ENCODE measurements at places on chromosomes 1 and 21.

DNA sequence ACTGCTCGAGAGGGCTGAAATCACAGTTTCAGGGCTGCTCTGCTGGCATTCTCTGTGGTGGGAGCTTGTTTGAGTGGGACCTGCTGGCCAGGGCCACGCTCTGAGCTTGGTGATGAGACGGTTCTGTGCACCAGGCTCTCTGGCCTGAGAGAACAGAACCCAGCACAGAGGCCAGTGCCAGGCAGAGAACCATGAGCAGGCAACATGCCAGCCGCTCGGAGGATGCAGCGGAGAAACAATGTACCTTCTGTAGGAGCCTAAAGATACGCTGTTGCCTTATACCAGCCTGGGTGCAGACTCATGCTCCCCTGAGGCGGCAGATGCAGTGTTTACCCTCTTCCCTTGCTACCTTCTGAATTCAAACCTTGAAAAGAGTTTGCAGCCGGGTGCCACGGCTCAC, 10.0 kb downstream of the C2CD2 start:
- no peak for DNase-seq

- no peak for DNase-seq
Observed at GRCh38 chr1:226813671-226814591, 56.5 kb upstream of the PSEN2 start.

- no peak for DNase-seq
Observed at GRCh38 chr1:201487742-201488141, 18.8 kb upstream of the PHLDA3 start.

DNA sequence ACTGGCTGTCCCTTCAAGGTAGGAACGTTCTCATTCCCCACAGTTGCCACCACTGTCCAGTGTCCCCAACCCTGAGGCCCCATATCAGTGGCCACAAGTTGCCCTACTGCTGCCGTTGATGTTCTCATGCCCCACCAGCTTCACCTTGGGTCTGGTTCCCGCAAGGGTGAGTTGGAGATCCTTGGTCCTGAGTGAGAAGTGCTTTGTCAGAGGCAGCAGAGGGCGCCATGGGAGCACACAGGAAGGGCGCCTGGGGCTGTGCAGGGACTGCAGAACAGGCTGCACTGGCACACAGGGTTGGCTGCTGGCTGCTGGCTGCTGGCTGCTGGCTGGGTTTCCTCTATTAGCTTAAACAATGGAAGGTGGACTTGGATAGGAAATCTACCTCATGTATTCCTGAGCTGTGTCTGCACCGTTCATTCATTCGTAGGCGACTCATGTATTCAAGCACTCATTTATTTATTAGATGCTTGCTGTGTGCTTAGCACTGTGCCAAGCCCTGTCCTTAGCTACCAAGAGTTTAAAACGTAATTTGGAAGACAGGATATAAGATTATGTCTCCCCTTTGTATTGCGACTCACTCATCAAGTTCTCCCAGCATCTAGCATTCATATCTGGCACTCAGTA, 2.1 kb upstream of the S100A9 start:
- no peak for DNase-seq

DNA sequence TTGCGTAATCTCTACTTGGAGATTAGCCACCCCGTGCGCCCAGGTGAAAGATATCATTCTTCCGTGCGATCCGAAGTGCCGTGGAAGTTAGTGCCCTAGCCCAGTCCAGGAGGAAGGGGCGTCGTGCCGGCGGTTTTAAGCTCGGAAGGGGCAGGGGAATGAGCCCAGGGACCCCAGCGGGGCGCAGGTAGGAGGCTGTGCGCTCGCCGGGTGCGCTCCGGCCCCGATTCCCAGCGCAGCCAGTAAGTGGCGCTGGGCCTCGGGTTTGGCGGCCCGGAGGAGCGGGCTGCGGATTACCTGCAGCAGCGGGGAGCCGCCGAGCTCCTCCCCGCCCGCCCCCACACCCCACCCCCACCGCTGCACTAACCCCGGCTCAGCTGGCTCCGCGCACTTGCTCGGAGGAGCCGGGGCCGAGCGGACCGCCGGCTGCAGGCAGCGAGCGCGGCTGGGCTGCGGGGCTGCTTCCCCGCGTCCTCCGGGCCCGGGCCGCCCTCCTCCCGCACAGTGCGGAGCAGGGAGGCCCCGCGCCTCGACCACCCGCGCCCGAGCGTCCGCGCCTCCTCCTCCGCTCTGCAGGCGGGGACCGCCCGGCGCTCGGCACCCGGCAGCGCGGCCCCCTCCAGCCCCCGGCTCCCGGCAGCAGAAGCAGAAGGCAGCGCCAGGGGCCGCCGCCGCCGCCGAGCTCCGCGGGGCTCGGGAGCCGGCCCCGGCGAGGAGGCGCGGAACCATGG, at the start of gene RYR2:
Gene RYR2 (plus strand): TSS at position 390 of the 731 bp plus-strand sequence. CDS start 338 bp downstream, at position 728.
- no peak for DNase-seq

DNA sequence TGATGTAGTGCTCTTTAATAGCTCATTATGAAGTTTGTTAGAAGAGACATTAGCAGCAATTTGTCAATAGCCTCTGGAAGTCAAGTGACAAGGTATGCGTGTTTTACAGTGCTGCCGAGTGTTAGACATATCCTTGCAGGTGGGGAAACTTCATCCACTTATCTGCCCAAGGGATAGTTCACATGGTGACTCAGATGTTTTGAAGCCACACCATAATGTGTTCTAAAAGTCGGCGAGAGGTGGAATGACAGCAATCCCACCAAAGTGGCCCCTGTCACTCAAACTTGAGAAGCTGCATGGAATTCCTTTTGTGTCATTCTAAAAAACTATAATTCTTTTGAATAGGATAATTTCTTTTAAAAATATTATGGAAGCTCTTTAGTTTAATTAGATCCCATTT, 98.1 kb downstream of the RUNX1 start:
- DNase-seq: no peak

- no peak for DNase-seq
Observed at GRCh38 chr1:114345930-114346479, 165.0 kb downstream of the TRIM33 start.

GRCh38 chr1:212964102-212964501, 13.8 kb downstream of the VASH2 start:
- no peak for DNase-seq

DNA sequence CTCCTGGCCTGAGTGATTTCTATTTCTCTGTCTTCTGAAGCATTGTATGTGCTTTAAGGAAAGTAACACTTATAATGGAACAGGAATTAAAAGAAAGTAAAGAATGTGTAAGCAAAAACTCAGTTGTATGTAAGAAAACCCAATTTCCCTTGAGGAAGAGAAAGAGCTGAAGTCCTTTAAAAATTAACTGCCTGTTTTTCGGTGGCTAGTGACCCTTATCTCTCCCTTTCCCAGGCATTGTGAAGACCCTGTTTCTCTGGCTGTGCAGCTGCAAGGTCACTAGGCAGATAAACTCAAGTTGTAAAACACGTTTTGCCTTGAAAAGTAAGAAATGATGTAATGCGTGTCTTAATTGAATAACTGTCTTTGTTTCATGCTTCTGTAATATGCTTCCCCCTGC, 8.5 kb downstream of the MYOM3 start:
- DNase-seq: no peak

DNA sequence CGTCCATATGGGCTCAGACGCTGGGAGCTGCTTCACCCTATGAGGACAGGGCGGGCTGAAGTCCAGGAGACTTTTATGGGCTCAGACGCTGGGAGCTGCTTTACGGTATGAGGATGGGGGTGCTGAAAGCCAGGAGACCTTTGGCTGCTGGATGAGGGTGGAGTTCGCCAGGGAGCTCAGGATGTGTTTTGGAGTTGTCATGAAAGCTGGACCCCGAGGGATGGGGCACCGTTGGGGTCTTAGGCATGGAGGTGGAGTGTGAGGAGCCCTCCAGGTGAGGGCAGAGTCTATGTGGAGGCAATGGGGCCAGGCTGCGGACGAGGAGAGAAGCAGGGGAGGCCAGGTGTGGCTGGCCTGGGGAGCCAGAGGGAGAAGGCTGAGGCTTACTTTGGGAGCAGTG, 27.5 kb downstream of the TRPM2 start:
- no peak for DNase-seq

GRCh38 chr1:57142999-57143398, 177.2 kb upstream of the C8B start:
- no peak for DNase-seq

DNA sequence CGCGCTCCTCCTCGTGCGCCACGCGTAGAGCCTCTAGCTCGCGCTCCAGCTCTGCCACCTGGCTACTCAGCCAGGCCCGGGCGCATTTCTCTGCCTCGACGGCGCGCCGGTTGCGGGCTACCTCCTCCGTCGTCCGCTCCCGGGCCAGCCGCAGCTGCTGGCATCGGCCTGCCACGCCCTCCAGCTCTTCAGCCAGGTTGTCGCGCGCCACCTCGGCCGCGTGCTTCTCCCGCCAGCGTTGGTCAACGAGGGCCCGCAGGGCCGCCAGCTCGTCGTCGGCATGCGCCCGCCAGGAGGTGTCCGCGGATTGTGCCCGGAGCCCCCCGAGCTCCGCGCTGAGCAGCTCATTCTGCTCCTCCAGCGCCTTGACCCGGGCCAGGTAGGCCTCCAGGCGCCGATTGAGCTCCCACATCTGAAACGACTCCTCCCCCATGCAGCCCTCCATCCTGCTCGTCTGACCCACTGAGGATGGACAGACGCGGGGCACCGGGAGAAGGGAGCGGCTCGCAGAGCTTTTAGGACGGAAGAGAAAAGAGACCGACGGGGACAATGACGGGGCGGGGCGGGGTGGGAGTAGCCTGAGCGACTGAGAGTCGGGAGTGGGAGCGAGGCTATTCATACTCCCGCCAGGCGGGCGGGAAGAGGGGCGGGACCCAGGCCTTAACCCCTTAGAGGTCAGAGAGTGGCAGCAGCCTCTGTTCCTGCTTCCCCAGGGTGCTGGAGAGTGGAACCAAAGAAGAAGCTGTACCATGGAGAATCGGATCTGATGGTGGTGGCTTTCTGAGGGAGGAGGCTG, at the start of gene NES:
Gene NES (minus strand): TSS at position 588 of the 796 bp plus-strand sequence. CDS start 143 bp downstream, at position 445.
- no peak for DNase-seq

DNA sequence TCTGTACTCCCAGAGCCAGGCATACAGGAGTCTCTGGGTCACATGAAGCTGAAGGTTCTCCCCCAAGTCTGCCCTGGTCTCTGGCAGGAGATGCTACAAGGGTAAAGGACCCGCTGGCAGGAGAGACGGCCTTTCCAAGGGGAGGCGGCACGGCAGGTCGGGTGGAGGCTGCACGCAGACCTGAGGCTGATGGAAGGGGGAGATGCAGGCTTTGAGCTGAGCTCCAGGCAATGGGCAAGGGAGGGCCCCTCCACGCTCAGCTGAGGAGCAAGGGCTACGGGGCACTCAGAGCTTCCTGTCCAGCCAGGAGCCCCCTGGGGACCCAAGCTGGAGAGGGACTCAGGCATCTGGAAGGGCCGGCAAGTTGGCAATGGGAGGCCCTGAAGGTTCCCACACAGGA, 50.3 kb downstream of the MEGF6 start:
- no peak for DNase-seq

DNA sequence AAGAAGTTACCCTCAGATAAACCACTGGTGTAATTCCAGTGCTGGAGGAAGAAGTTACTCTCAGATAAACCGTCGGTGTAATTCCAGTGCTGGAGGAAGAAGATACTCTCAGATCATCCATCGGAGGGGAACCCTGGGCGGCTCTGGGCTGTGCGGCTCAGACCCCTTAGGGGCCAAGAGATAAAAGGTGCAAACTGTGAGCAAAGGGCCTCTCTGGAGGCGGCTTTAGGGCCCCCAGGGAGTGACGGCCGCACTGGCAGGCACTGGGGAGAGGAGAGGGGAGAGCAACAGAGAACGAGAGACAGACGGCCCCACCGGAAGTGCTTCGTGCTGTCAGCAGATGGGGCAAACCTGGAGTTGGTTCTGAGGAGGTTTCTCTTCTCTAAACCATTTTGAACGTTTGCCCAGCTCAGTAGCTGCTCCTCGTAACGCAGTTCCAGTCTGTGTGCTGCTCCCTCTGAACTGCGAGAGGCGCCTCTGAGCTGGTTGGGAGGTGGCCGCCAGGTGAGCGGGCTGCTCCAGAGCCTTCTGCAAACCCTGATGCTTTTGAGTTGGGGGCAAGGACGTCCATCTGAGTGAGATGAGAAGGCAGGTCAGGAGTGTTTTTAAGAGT, 62.6 kb upstream of the COL6A1 start:
- no peak for DNase-seq

DNA sequence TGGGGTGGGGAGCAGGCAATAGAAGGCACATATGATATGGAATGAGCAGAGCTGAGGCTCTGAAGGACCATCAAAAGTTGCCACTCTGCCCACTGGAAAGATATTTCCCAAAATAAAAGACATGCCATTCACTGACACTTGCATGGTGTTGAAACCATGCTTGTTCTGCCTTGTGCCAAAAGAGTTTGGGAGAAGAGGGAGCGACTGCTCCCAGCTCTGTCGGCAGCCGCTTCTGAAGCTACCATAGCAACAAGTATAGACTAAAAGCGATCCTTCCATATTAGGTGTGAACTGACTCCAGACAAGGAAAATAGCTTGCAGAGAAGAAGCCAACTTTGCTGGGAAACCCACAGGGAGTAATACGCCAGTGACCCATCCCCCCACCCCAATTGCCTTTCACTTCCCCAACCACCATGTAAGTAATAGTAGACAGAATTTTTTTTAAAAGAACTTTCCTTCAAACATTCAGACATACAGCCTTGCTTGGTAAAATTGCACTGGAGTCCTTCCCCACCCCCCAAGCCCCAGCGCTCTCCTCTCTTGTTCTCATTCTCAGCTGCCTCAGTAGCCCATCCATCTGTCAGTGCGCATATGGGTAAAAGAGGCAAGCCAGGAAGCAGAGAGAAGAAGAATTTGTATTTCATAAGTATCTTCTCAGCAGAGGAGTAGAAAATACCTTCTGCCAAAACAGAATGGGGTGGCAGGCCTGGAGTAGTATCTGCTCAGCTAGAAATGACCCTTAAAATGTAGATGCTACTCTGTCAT, 263.7 kb downstream of the OMA1 start:
- DNase-seq: no peak

GRCh38 chr1:80023358-80023757, 1016.8 kb upstream of the ADGRL4 start:
- DNase-seq: no peak

DNA sequence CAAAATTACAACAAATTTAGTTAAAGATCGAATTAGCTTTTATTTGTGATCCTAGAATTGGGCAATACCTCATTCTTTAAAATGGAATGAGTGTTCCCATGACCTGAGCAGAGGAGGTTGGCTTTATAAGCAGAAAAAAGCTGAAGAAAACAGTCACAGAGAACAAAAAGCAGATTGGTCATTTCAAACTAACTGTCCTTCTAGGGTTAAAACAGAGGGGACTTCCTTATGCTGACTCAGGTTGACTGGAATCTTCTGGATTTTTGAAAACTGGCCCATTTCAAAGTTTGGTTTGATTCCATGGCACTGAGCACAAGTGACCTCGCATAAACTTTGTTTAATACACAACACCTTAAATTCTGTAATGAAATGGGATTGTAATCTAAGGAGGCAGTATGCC, 17.6 kb downstream of the NFASC start:
- no peak for DNase-seq

Data from stimulated activated CD8-positive, alpha-beta memory T cell treated with anti-CD3 and anti-CD28 coated beads, Interleukin-7, amount 100 ng/mL, for 1 hour (primary cell).